SW480 (cell line): ENCODE measurements at places on chromosomes 3 and 15.

GRCh38 chr15:97082830-97083229 lies 752.3 kb downstream of the NR2F2 start:
- no peak for DNase-seq

- peak; percentile 31 for DNase-seq
Measured at GRCh38 chr3:134810052-134810435, 15.0 kb downstream of the EPHB1 start.

DNA sequence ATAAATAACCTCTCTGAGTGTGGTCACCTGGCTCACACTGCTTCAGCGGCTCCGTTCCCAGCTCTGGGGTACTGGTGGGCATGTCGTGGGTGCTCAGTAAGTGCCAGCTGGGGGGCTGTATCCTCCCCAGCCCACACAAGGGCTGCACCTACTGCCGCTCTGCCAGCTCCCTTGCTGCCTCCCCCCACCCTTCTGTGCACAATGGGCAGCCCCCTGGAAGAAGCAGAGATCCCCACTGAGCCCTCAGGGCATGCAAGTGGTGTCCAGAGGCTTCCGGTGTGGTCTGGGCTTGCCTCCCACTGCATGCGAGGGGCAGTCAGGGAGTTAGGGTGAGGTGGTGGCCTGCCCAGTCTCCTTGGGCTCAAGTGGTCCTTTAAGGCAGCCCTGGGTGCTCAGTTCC lies 58.3 kb upstream of the TRPM1 start:
- DNase-seq: no peak

GRCh38 chr3:64825404-64826120 lies 137.8 kb upstream of the ADAMTS9 start:
- no peak for DNase-seq

DNA sequence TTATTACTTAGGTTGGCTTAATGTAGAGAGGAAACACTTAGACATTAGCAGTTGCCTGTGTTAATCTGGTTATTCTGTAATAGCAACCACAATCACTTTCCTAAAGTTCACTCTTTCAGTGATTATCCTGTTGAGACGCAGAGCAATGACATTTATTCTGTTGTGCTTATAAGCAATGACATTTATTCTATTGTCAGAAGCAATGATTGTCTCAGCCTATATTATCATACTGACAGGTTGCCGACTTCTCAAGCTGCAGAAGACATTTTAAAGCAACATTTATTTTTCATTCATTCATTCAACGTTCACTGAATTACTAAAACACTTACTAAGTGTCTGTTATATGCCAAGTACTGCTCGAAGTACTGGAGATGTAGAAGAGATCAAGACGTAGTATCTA lies 193.5 kb upstream of the SLITRK3 start:
- DNase-seq: no peak

GRCh38 chr3:13555753-13556152 lies 6.8 kb downstream of the FBLN2 start:
- no peak for DNase-seq

GRCh38 chr3:73955494-73956070 lies 330.8 kb upstream of the PDZRN3 start:
- DNase-seq: no peak

DNA sequence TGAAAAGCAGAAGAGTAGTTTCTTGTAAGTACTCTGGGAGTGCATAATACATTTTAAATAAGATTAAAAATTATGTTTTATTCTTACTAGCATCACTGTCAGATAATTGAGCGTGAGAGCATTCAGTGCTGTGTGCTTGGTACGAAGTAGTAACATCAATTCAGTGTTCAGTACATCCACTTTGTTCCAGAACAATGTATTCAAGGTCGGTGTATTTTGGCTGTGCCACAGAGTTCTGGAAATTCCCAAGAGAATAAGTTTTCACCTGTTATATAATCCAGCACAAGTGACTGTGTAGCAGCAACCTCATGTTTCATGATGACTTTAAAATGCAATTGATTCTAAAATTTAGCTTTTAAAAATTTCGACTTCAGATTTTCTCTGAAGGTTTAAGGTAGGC lies 130.6 kb downstream of the IGF1R start:
- DNase-seq: no peak

- no peak for DNase-seq
Measured at GRCh38 chr3:16647668-16648067, 42.4 kb upstream of the DAZL start.

DNA sequence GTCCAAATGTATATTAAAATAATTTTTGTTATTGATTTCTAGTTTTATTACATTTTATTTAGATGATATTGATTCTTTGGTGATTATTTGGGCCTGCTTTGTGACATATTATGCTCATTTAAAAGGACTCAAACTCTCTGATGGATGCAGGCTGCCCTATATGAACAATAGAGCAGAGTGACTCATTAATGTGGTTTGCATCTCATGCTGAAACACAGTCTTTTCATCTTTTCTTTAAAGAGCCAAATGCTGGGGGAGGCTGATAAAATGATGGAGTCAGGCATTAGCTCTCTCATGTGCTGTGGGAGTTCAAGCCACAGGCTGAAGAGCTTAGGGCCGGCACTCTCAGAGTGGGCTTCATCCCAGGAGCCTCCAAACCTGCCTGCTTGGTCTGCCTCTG lies 7.2 kb downstream of the PLA1A start:
- DNase-seq: peak; percentile 45

- no peak for DNase-seq
Measured at GRCh38 chr3:66075281-66075680, 36.6 kb upstream of the MAGI1 start.

DNA sequence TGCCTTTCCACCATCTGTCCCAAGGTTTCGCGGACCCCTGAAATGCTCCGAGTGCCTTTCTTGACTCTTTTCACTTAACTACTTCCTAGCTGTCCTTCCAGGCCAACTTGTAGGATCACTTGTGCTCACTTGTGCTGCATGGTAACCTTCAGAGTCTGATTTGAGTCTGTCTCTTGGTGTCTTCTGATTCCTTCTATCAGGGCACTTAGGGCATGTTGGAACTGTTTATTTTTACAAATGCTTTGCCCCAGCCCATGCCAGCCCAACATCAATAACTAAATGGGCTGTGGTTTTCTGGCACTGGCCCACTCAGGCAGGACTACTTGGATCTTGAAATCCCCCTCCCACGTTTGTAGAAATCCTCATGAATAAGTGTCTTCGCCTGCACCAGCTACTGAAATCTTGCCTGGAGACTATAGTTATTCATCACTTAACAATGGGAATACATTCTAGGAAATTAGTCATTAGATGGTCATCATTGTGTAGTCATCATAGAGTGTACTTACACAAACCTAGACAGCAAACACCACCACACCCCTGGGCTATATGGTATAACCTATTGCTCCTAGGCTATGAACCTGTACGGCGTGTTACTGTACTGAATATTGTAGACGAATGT lies 123.1 kb upstream of the STRIT1 start:
- no peak for DNase-seq

DNA sequence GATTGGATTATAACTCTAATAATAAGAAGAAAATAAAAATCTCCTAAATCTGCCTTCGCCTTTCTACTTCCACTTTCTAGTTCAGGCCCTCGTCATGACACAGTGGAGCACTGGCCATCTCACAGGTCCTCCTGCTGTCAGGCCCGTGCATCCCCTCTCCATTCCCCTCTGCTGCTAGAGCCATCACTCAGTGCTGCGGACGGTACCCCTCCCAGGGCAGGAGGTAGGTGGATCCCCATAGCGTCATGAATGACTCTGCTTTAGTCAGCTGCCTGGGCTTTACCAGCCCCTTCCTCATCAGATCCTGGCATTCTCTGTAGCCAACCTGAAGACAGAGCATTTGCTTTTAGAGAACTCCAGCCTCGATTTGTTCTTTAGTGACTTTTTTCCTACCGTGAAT lies 12.0 kb upstream of the PPP1R2 start:
- DNase-seq: no peak

- no peak for DNase-seq
Measured at GRCh38 chr3:119468041-119468440, 722 bp upstream of the POGLUT1 start.

DNA sequence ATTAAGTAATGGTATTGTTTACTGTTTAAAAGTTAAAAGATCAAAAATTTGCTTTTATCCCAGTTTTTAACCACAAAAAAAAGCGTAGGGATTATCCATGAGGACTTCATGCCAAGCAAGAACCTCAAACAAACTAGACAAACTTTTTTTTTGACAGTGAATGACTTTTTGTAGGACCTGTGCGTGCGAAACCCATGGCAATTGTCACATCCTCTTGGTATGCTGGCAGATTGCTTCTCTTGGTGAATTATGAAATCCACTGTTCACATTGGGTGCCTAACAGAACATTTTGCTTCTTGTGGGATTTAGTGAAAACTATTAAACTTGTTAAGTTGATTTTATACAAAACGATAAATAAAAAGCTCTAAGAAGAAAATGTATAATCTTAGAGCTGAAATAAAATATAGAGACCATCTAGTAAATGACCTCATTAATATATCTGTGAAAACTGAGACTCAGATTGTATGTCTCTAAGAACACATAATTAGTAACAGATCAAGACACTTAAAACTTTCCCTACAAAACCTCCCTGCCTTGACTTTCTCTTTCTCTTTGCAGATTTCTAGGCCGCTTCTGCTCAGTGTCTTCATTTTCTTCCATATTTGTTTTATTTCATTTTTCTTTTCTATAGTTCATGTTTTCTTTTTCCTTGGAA lies 87.3 kb upstream of the CGNL1 start:
- DNase-seq: no peak

- no peak for DNase-seq
Measured at GRCh38 chr15:63493436-63493835, 11.0 kb upstream of the USP3 start.

DNA sequence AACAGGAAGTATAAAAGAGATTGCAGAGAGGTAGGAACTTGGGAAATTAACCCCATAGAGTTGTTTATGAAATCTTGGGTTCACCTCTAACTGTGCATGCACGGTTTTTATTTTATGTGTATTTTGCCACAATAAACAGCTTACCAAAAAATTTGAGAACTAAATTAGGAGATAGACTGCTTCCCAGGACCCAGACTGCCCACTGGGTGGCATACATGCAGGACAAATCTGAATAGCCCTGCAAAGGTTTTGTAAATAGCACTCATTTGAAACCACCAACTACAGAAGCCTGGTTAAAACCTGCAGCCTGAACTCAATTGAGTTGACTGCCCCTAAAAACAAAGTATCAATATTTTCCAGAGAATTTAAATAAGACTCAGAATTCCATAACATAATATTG lies 96.4 kb upstream of the SLCO2A1 start:
- DNase-seq: no peak

- DNase-seq: peak; percentile 67
Measured at GRCh38 chr3:138186221-138186620, 880 bp upstream of the ARMC8 start.

DNA sequence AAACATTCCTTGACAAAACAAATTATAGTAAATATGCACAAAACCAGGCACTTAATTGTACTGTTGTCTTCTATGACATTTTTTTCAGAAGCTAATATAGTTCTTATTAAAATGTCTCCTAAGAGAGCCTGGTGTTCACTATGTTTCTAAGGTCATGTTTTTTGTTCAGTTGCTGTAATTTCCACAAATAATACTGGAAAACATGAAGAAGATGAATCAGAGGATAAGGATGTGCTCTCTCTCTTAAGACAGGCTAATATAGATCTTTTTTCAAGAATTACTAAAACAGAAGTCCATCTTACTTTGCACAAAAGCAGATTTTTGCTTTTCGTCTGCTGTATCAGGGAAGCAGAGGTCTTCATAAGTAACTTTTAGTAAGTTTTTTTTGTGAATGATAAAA lies 823.0 kb upstream of the NECTIN3 start:
- no peak for DNase-seq

DNA sequence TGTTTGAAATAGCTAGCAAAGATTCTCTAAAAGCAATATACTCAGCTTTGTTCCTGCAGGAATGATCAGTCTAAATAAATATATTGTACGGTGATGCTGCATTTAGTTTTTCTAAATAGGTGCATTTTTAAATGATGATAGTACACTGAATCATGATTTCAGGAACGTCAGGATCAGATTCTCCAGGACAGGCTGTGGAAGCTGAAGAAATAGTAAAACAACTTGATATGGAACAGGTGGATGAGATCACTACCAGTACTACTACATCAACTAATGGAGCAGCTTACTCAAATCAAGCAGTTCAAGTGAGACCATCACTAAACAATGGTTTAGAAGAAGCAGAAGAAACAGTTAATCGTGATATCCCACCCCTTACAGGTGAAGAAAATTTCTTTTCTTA lies 46.3 kb upstream of the EIF3J start:
- DNase-seq: no peak

DNA sequence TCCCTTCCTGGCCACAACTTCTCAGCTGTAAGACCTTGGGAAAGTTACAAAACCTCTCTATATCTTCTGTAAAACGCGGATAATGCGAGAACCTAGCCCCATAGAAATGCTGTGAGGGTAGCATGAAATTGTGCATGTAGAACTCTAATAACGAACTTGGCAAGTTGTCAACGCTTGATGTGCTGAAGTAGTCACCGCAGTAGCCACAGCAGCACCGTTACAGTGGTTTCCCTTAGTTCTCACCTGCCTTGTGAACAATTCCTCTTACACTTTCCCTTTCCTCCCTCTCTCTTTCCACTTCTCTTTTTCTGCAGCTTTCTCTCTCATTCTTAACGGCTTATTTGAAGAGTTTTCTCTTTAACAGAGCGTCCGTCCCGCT lies 447 bp upstream of the SHQ1 start:
- peak; percentile 65 for DNase-seq

DNA sequence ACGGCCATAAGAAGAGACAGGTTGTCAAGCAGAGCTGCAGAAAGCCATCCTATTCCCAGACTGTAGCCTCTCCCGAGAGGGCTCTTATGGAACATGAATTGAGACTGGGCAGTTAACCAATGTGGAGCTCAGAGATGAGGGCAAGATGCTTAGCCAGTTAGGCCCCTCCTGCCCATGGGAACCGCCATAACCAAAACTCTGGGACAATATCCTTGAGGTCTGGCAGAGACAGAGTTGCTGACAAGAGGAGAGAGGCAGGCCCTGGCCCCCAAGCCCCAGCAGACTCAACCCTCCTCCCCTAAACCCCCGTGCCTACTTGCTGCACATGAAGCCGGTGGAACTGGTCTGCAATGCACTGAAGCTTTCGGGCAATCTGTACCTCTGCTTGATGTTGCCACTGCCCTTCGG lies 4.8 kb downstream of the BMF start:
- DNase-seq: peak; percentile 9

DNA sequence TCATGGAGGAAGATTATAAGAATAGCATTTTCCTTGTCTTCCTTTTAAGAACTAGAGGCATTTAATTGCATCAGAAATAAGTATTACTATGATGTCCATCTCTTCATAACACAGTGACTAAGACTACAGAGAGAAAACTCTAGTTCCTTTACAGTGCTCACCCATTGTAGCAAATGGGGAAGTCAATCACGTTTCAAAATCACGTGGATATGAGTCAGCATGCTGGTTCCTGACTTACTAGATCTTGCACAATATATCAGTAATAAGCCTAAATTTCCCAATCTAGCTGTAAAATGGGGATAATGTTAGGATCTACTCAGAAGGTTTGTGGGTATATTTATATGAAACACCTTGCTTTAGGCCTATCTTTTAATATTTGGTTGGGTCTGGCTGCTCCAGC lies 254.8 kb upstream of the EOMES start:
- no peak for DNase-seq

- no peak for DNase-seq
Measured at GRCh38 chr3:27507111-27507510, 22.9 kb upstream of the SLC4A7 start.

GRCh38 chr15:62785881-62786828 lies 256.4 kb upstream of the TPM1 start:
- no peak for DNase-seq
